Muscle of leg (tissue), 16 donors: ENCODE measurements at places on chromosomes 2 and 18. TPM values are rescaled to one million over a fixed set of nuclear protein-coding genes. Genes with fewer than 3 reads are reported as not detected.

POMC gene
- 3.5 TPM for total RNA-seq

REG3G gene
- total RNA-seq: not detected

TACR1 gene
- total RNA-seq: 0.18 TPM

PNO1 gene
- total RNA-seq: 13.5 TPM

PLEKHH2 gene
- 15.3 TPM for total RNA-seq

CNDP2 gene
- 27.5 TPM for total RNA-seq

PTPRM gene
- 61.7 TPM for total RNA-seq

ST3GAL5 gene
- 37.5 TPM for total RNA-seq

SAG gene
- total RNA-seq: 0.18 TPM

TUBB8B gene
- not detected for total RNA-seq

UPP2 gene
- total RNA-seq: not detected

CFAP65 gene
- total RNA-seq: not detected

IFIH1 gene
- total RNA-seq: 2.0 TPM

ARHGAP25 gene
- 3.1 TPM for total RNA-seq

DCDC2C gene
- total RNA-seq: 0.18 TPM

SP140 gene
- 0.22 TPM for total RNA-seq

LRP2 gene
- total RNA-seq: 0.13 TPM

SERPINB11 gene
- not detected for total RNA-seq

RESP18 gene
- total RNA-seq: not detected

UGT1A6 gene
- not detected for total RNA-seq

DYNAP gene
- total RNA-seq: not detected

DLX1 gene
- total RNA-seq: 0.09 TPM

PLB1 gene
- total RNA-seq: 1.6 TPM

CDK5R2 gene
- total RNA-seq: 0.04 TPM

SPHKAP gene
- 26.2 TPM for total RNA-seq

FTCDNL1 gene
- total RNA-seq: 2.6 TPM

REG3A gene
- not detected for total RNA-seq

INHBB gene
- 0.44 TPM for total RNA-seq

FOXD4L1 gene
- total RNA-seq: 0.13 TPM

CMPK2 gene
- 3.2 TPM for total RNA-seq

ATOH8 gene
- total RNA-seq: 15.7 TPM

AGXT gene
- 0.13 TPM for total RNA-seq

CNNM4 gene
- 14.9 TPM for total RNA-seq

TTR gene
- total RNA-seq: 0.27 TPM

SERPINB12 gene
- 0.62 TPM for total RNA-seq
